ENCODE measurements at places on chromosomes 7 and 10.

GRCh38 chr7:16171928-16172327 lies 249.4 kb downstream of the CRPPA start:
- no peak for DNase-seq

DNA sequence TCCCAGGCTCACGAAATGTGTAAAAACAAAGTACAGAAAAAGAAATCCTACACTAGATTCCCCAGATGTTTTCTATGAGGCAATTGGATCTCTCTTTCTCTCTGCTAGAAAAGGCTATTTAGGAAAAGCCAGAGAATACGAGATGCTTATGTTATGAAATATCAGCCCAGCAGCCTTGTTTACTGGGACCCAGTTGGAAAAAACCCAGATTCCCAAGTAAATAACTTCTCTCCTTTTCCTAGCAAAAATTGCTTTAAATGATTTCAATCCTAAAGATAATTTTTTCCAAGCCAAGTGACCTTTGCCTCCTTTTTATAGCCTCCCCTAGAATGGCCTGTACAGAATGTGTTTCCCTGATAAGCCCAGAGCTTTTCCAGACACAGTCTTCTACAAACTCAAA lies 199.3 kb downstream of the PLXNA4 start:
- no peak for DNase-seq

DNA sequence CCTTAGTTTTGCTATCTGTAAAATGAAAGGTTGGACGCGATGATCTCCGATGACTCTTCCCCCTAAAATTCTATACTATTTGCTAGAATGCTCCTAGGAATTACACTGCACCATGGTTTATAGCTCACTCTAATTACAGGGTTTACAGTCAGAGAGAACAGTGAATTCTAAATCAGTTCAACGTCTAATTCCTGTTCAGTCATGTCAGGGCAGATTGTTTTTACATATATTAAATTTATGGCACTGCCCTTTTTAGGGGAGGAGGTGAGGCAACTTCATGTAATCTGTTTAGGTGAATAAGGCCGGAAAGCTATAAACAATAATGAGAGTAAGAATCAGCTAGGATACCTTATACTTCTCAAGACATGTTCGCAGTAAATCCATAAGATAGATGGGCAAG lies 293.9 kb downstream of the BAMBI start:
- no peak for DNase-seq

GRCh38 chr10:75021379-75022249 lies 89.8 kb upstream of the SAMD8 start:
- no peak for DNase-seq

GRCh38 chr10:71471957-71472365 lies 75.2 kb downstream of the CDH23 start:
- DNase-seq: no peak

DNA sequence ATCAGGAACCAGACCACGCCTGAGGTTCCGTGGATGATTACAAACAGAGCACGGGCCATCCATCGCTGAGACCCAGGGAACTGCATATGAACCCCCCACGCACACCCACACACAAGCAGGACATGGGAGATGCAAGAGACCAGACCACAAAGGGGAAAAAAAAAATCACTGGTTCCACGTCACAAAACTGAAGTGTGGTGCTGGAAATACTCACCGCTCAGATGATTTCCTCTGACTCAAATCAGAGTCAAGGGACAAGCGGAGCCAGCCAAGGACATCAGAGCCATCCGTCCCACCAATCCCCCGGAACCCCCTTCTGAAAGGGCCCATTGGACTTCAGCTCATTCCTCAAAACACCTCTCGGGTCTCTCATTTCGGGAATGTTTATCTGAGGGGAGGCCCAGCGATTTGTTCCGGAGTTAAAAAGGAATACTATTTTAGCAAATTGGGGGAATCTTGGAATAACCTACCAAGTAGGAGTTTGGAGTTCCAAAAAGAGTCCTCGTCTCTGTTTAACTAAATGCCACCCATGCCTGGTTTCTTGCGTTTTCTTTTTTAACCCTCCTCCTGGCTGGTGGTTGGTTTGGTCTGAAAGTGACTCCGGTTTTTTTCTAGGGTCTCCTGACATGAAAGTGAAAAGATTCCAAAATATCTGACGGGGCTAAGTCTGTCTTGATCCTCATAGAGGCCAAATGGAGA lies 15.0 kb downstream of the SNX8 start:
- DNase-seq: no peak

GRCh38 chr10:102227050-102227449 lies 951 bp downstream of the ELOVL3 start:
- no peak for DNase-seq

- no peak for DNase-seq
Measured at GRCh38 chr7:103011650-103012049, 62.9 kb downstream of the FBXL13 start.

- DNase-seq: peak; percentile 67
Measured at GRCh38 chr10:97584060-97584797, at the start of gene HOGA1. Gene HOGA1 (plus strand): TSS chr10:97584389. CDS start chr10:97584704, 315 bp downstream.

DNA sequence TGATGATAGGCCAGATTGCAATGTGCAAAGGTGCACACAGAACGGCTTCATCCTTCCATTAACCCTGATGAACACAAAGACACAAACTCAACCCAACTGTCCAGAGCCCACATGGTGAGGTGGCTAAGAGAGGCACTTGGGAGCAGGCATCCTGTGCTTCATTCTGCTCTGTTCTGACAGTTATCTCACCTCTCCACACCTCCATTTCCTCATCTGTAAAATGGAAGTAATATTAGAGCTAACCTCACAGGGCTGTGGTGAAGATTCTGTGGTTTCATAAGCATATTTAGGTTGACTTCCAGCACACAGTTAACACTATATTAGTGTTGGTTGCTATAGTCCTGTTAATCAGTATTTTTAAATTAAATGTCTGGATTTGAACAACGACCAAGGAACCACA lies 126.3 kb downstream of the TAX1BP1 start:
- DNase-seq: no peak

- no peak for DNase-seq
Measured at GRCh38 chr10:51113007-51113406, 38.7 kb downstream of the PRKG1 start.

DNA sequence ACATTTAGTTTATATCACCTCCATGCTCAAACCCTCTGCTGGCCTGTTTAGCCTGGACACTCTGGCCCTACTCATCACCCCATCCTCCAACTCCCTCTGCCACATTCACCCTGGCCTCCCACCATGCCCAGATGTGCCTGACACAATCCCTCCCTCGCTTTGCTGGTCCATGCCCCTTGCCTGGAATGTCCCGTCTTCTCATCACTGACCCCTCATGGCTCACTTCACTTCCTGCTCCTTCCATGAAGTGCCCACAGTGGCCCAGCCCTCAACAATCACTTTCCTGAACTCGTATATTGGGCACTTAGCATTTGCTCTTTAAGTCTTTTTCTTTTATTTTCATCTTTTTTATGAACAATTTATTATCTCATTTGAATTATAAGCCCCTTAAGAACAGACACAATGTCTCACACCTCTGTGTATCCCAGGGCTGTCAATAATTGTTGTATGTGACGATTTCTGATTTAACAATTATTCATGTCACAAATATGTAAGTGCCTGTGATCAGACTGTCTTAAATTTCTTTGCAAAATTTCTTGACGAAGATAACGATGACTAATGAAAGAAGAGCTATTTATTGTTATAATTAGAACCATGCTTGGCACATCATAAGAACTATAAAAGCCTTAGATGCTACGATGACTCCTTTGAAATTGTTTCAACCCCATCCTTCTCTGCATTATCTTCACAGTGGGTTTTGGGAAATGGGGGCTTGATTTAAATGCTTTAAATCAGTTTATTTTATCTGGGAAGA lies 209.9 kb upstream of the YAE1 start:
- DNase-seq: no peak

DNA sequence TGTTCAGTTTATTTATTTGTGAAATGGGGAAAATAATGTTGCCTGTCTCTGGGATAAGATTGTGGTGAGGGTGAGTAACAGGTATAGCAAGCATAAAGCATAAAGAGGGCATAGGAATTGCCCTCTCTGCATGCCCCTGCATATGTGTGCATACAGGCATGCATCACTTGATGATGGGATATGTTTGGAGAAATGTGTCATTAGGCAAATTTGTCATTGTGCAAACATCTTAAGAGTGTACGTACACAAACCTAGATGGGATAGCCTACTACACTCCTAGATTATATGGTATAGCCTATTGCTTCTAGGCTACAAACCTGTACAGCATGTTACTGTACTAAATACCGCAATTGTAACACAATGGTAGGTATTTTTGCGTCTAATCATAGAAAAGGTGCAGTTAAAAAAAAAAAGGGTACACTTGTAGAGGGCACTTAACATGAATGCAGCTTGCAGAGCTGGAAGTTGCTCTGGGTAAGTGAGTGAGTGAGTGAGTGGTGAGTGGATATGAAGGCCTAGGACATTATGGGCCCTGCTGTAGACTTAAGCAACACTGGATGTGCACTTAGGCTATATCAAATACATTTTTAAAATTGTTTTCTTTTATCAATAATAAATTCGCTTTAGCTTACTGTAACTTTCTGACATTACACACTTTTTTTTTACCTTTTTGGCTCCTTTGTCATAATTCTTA lies 386.5 kb upstream of the ANKRD30A start:
- DNase-seq: no peak

- DNase-seq: no peak
Measured at GRCh38 chr10:63723741-63724140, 202.5 kb downstream of the REEP3 start.

DNA sequence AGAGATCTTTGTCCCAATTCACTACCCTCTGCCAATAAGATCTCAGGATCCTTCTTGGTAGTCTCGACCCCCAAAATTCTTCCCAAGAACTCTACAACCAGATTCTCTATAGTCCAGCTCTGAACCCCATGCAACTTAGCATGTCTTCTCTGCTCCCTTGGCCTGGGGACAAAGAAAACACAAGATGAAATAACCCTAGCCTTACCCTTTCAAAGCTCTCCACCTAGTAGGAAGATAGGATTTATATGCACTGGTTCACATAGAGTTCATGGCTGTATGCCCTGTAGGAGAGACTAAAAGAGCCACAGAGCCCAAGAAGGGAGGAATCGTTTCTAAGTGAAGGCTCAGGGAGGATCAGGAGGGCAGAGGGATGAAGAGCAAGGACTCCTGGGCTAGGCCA lies 96.1 kb downstream of the PPP1R3C start:
- DNase-seq: no peak

- DNase-seq: no peak
Measured at GRCh38 chr10:103967448-103968071, 620 bp downstream of the SLK start.

- no peak for DNase-seq
Measured at GRCh38 chr10:51800725-51801424, 101.5 kb upstream of the CSTF2T start.

DNA sequence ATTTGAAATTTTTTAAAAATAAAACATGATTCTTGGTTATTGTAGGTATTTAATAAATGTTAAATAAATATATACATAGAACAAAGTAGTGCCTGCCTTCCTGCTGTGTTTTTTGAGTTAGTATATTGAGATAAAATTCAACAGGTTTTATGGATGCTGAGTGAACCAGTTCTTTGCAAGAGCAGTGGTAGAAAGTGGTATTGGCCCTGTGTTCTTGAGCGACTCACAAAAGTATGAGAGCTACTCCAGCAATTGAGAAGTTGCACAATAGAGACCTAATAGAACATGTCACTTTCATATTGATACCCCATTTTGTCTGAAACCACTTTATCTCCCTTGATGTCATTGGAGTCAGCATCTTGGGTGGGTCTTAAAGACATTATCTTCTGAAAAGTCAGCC lies 32.6 kb upstream of the GJD4 start:
- DNase-seq: no peak

DNA sequence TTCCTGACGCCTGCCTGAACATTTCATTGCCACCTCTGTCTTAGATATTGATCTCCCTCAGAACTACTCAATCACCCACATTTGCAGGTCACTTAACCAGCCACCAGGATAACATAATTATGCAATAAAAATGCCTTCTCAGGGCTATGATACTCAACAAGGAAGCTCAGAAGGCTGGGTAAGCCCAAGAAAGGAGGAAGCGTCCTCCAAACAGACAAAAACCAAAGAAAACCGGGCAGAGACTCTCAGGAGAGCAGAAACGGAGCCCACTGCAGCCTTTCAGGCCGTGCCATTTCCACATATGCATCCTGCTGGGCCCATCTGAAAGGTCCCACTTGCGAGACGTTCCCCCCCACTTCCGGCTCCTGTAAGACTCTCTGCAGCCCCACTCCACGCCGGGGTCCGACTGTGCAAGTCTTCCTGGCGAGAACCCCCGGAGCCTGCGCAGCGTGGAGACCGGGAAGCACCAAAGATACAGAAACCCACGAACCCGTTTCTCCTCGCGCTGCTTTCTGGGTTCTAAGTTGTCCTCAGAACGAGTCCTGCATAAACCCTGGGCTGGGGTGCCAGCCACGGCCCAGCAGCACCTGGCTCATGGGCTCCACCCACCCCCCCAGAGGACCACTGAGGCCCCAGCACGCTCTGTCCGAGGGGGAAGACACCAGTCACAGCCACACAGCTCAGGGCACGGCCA lies 83.7 kb downstream of the DIP2C start:
- DNase-seq: no peak

DNA sequence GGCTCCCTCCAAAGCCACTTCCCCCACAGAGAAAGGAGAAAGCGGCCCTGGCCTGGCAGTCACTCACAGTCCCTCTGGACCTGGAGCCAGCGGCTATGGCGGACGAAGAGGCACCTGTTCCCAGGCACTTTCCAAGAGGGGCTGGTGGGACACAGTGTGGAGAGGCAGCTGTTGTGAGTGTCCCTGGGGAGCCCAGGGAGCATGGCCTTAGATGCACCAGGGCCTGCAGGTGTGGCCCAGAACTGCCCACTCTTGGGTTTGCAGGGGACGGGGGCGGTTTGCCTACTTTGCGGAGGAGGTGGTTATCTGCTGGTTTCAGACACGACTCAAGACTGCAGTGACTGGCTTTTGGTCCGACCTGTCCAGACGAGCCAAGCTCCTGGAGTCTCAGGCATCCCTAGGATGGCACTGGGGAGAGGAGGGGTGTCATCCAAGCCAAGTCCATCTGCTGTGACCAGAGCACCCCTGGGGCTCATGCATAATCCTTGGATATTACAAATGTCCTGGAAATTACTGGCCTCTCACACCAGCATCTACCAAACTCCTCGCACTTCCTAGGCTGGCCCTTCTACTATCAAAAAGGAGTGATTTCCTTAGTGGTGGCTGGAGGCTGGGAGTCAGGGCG lies 18.4 kb downstream of the CTBP2 start:
- DNase-seq: no peak

GRCh38 chr10:132688580-132689420 lies 97.1 kb downstream of the NKX6-2 start:
- DNase-seq: no peak

Measured in ureter (tissue), 1 donor.